ENCODE measurements at places on chromosomes 4 and X. TPM values are rescaled to one million over a fixed set of nuclear protein-coding genes. Genes with fewer than 3 reads are reported as not detected.

DNA sequence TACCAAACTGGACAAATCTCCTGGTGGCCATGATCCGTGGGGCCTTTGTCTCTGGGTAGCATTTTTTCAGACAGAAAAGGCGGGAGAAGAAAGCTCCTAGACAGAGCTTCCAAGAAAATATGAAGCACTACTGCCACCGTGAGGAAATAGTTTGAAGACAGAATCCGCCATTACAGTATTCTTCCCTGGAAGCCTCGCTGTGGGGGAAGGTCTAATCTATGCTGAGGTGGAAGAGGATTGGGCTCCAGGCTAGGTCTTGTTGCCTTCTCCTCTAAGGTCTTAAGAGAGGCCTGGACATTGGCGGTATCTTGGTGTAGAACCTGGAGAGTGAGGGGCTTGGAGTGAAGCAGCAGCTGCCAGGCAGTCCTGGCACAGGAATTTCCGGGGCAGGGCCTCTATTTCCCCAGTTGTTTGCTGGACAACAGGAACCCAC lies 218.9 kb downstream of the OR13H1 start:
- peak; percentile 57 for DNase-seq

GRCh38 chrX:135605906-135606305 lies 85.4 kb downstream of the INTS6L start:
- no peak for DNase-seq

- no peak for DNase-seq
These were observed 167.5 kb downstream of the ADGRA3 start for GRCh38 chr4:22348410-22348809.

DNA sequence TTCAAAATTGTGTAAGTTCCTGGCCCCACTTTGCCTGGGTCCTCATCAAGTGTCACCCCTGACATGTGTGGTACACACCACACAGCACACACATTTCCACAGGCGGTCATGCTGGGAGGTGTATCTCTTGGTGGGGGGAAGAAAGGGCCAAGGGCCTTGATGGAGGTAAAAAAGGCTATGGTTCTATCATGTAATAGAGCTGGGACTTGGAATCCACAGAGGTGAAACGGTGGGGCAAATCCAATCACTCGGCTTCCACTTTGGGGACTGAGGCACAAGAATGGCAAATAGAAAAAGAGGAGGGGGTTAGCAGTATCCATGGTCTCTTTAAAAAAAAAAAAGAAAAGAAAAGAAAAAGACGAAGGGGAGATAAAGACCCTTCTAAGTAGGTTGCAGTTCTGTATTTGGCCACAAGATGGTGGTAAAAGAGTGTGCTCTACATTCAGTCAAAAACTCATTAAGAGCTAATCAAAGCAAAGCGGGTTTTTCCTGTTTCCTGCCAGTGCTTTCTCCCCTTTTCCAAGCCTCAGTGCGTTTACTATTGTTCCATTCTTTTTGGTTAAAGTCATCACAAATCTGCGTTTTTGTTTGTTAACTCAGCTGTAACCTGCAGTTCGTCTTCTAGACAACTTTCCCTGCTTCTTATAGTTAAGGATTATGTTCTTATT lies 37.0 kb upstream of the ATP6AP2 start:
- no peak for DNase-seq

- DNase-seq = no peak
These were observed 13.1 kb downstream of the DDIT4L start for GRCh38 chr4:100177126-100177525.

DNA sequence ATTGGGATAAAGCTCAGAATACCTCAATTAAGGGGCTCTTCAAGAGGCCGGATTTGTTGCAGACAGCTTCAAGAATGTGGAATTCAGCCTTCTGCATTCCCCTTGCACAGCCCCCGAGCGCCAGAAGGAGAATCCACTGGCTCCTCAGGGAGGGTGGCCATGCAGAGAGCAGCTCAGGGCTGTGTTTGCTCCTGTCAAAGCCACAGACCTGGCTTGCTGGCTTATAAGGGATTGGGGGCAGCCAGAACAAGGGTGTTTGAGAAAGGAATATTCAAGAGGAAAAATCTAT lies 36.8 kb downstream of the ING2 start:
- DNase-seq = no peak

GRCh38 chrX:27680726-27681125 lies 90.6 kb downstream of the DCAF8L2 start:
- no peak for DNase-seq

DNA sequence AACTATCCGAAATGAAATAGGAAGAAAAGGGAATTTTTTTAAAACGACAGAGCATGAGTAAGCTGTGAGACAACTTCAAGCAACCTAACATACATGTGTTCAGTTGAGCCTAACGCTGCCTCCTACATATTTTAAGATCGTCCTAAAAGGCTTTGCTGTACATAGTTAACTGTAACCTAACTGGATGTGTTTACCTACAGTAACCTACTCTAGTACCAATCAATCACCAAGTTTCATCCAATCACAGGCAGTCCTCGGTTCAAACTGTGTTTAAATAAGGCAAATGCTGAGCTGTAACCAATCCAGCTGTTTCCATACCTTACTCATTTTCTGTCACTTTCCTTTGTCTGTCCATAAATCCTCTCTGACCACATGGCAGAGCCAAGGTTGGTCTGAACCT lies 17.1 kb downstream of the RCHY1 start:
- DNase-seq = no peak

DNA sequence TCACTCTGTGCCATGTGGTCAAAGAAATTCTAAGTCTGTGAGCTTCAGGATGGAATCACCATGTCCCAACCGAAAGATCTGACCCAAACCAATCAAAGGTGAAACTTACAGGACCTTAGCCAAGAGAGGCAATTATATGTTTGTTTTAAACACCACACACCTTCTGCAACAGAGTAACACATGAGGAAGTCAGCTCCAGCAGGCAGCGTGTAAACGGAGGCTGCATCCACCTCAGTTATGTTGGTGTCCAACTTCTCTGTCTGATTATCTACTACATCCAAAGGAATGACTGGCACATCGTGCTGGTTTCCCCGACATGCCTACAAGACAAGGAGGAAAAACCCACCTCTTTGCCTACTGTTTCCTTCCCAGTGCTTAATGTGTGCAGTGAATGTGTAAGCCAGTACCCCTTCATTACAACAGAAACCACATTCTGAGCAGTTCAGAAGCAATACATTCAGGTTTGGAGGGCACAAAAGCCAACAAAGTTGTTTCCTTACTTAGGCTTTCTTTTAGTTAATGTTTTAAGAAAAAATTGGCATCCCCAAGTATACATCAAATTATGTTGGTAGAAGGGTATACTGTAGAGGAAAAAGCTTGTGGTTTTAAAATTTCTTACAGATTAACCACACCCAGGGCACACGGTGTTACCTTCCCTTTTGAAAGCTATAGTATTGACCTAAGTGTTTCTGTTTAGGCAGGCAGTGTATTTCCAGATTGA lies 12.4 kb downstream of the CASP6 start:
- DNase-seq = no peak

GRCh38 chr4:168908851-168909273 lies 101.2 kb downstream of the CBR4 start:
- DNase-seq = no peak

GRCh38 chr4:11497212-11497806 lies 68.6 kb upstream of the HS3ST1 start:
- no peak for DNase-seq

- no peak for DNase-seq
These were observed 45.9 kb upstream of the RHOH start for GRCh38 chr4:40150932-40151331.

DNA sequence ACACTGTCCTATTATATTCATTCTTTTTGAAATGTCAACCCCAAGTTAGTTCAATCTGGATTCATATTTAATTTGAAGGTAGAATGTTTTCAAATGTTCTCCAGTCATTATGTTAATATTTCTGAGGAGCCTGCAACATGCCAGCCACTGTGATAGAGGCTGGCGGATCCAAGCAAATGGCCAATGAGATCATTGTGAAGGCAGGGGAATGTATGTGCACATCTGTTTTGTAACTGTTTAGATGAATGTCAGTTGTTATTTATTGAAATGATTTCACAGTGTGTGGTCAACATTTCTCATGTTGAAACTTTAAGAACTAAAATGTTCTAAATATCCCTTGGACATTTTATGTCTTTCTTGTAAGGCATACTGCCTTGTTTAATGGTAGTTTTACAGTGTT lies 1.6 kb downstream of the CXCL1 start:
- no peak for DNase-seq

GRCh38 chrX:18455384-18455783 lies 30.0 kb downstream of the CDKL5 start:
- DNase-seq = no peak

- no peak for DNase-seq
These were observed 778 bp downstream of the C1QTNF7 start for GRCh38 chr4:15428611-15429010.

DNA sequence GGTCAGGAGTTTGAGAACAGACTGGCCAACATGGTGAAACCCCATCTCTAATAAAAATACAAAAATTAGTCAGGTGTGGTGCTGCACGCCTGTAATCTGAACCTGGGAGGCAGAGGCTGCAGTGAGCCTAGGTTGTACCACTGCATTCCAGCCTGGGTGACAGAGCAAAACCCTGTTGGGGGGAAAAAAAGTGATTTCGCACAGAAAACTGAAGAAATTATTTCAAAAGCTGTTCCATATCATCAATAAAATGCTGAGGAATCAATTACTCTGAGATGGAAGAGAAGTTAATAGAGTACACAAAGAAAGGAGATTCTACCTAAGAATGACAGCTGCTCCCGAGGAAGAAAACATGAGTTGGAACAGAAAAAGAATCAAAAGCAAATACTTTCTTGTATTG lies 95.9 kb downstream of the PDGFC start:
- DNase-seq = no peak

- no peak for DNase-seq
These were observed 345.3 kb downstream of the GABRG1 start for GRCh38 chr4:45778514-45778913.

DNA sequence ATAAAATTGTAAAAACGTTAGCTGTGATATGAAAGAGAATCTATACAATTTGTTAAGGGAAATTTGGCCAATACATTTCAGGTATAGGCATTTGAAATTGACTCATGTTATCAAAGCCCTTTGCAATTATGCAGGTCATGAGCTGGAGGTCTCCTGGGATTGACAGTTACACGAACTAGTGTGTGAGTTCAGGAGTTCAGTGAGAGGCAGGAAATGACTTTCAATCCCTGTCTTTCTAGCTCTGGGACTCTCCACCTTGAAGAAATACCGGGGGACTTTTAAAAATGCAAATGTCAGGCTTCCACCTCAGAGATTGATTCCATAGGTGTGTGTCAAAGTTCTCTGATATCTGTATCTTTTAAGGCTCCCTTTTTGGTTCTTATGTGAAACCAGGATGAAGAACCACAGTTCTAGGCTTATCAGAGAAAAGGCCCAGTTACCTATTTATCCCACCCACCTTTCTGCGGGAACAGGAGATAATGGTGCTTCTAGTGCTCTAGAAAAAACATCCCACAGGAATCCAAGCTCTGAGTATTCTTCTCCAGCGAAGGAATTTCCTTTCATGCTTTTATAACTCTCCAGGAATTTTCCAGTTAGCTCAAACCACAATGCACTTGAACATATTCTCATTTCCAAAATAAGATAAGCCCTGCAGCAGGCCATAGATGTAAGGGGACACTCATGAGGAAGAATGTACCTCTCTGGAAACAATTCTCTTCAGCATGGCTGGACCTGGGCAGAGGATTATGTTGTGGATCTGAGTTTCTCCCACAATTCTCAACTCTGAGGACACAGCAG lies 501.0 kb downstream of the IDS start:
- no peak for DNase-seq

- no peak for DNase-seq
These were observed 71.8 kb upstream of the FHDC1 start for GRCh38 chr4:152864361-152864760.

DNA sequence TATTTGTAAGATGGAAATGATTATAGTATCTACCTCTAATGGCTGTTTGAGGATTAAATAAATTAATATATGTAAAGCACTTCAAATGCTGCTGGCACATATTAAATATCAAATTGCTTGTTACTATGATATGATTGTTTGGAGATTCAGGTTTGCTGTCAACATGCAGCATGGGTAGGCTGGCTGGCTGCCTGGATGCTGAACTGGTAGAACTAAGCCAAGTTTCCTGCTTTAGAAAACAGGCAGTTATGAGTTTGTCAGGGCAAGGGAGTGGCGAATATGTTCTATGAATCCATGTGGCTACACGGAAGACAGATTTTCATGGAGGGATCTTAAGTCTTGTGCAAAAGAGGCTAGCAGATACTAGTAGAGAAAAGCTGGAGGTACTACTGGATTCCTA lies 239.6 kb downstream of the GBA3 start:
- no peak for DNase-seq

- no peak for DNase-seq
These were observed 75.0 kb downstream of the PTTG2 start for GRCh38 chr4:38034986-38035882.

DNA sequence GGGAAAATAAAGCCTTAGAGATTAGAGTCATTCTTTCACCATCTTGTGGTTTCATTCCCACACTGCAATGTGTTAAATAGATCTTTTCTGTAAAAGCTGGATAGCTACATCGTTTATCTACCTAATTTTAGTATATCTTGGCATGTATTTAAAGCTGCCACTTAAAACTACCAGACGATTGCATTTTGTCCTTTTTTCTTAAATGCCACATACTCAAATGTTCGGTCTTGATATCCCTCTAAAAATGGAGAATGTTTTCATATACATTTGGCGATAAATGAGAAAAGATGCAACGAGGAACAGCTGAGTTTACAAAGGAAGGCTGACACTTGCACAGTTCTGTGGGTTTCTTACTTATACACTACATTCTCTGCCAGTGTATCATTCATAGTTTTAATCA lies 148.3 kb downstream of the CENPC start:
- no peak for DNase-seq

DNA sequence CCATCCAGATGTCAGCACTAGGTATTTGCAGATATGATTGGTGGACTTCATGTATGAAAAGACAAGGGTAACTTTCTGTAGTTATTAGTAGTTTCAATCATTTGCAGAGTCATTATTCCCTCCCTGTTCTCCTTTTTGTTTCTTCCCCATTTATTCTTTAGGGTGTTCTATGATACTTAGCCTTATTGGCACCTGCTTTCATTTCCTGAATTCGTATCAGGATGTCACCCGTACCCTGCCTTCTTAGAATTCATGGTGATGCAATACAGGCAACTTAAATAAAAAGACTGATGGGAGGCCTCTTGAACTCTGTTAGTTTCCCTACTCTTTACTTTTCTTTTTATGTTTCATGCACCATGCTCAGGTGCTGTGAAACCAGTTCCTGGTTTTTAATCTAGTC lies 24.2 kb downstream of the MAGED1 start:
- no peak for DNase-seq

GRCh38 chr4:83644677-83645659 lies 109.1 kb downstream of the GPAT3 start:
- DNase-seq = no peak

C1GALT1C1 gene
- polyA plus RNA-seq = 27.3 TPM

FDCSP gene
- polyA plus RNA-seq = not detected

FAM47E gene
- polyA plus RNA-seq = 1.2 TPM

CT45A10 gene
- polyA plus RNA-seq = not detected

MAB21L2 gene
- 8.6 TPM for polyA plus RNA-seq

ASB9 gene
- polyA plus RNA-seq = 0.25 TPM

BTK gene
- polyA plus RNA-seq = 3.7 TPM

TRO gene
- polyA plus RNA-seq = 35.4 TPM

GAGE13 gene
- polyA plus RNA-seq = not detected

FGF5 gene
- polyA plus RNA-seq = not detected

SLC9A7 gene
- polyA plus RNA-seq = 0.38 TPM

GABRE gene
- 32.3 TPM for polyA plus RNA-seq

NXF2B gene
- polyA plus RNA-seq = not detected

SHROOM3 gene
- 14.3 TPM for polyA plus RNA-seq

C4orf54 gene
- polyA plus RNA-seq = under 0.01 TPM

Data from aorta (tissue), 5 donors.